ENCODE measurements at places on chromosomes 6 and 20. TPM values are rescaled to one million over a fixed set of nuclear protein-coding genes. Genes with fewer than 3 reads are reported as not detected.

Gene SLC35B2
- total RNA-seq: 55.2 TPM

Gene ZC2HC1B
- not detected for total RNA-seq

Gene CAGE1
- total RNA-seq: under 0.01 TPM

Gene ZNF391
- 1.0 TPM for total RNA-seq

Gene BTNL2
- not detected for total RNA-seq

Gene FAM209A
- total RNA-seq: not detected

Gene C6orf132
- total RNA-seq: 0.63 TPM

Gene SYCP2L
- not detected for total RNA-seq

Gene CNR1
- total RNA-seq: not detected

Gene SLC17A2
- total RNA-seq: not detected

Gene FAM120B
- total RNA-seq: 13.7 TPM

Gene TINAG
- not detected for total RNA-seq
